ENCODE measurements at places on chromosomes 5 and 9. TPM values are rescaled to one million over a fixed set of nuclear protein-coding genes. Genes with fewer than 3 reads are reported as not detected.

LCN10 gene
- total RNA-seq: not detected

SPARC gene
- total RNA-seq: 247 TPM

DOLPP1 gene
- total RNA-seq: 24.4 TPM

TPRN gene
- total RNA-seq: 17.6 TPM

BTNL3 gene
- not detected for total RNA-seq

OR1Q1 gene
- total RNA-seq: not detected

PCDHB8 gene
- not detected for total RNA-seq

SLC4A9 gene
- not detected for total RNA-seq

CDH9 gene
- total RNA-seq: not detected

GRCh38 chr5:126339215-126339805 lies 83.9 kb upstream of the GRAMD2B start:
- DNase-seq: peak; percentile 80

DNA sequence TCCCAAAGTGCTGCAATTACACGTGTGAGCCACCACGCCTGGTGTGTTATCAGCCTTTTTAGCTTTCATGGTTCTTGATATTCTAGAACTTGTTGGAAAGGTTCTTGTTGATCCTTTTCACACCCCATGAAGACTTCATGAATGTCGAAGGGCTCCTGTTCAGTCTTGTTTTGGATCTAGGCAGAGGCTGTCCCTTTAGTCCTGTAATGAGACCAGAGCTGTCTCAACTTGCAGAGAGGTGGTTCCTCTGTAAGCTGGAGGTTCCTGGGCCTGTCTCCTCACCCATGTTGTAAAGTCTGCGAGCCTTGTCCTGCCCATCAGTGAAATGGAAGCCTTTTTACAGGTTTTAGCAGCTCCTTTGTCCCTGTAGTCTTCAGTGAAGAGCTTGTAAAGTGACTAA lies 38.2 kb downstream of the PRRC2B start:
- no peak for DNase-seq

DNA sequence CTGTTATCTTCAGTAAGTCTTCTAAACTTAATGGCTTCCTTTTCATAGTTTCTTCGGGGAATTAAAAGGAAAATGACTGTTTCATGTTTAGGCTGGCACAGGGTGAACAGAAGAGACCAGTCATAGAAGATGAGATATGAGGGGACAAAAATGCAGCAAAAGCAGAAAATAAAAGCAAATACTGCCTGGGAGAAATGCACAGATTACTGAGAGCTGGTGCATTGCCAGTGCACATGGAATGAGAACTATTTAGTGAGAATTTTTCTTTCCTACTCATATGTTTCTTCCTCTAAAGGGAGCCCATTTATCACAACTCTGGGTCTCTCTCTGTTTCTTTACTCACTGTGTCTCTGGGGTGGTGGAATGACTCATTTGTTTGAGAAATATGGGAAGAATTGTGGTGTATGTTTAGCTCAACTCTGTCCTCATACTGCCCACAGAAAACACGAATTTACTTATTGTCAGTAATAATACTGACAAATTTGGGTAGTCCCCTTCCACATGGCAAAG lies 25.9 kb upstream of the ANKRD55 start:
- DNase-seq: no peak

DNA sequence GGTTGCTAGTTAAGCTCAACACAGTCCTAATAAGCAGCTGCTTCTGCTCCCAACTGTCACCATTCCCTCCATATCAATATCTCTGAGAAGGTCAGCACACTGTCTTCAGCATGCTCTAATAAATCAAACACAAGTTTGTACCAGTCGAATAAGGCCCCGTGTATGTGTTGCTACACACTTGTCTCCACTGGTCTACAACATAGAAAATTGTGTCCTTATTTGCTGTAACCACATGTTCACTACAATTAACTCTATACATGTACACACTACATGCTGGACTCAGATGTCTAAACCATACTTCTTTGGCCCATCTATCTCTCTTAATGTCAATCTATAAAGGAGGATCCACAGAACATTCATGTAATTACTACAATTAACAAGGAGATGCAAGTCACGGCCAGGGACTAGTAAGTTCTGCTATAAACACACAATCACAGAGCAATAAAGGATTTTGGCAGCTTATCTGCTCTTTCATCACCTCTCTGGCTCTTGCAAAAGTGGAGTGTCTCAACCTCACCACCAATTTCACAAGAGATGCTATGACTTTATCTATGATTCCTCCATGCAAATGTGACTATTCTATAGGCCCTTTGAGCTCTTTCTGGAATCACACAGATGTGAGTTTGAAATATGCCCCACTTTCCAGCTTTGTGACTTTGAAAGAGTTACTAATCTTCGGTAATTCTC lies 143.9 kb downstream of the SEMA5A start:
- no peak for DNase-seq

GRCh38 chr9:84711936-84712335 lies 42.4 kb downstream of the NTRK2 start:
- DNase-seq: peak; percentile 92

GRCh38 chr9:109068764-109069163 lies 51.0 kb downstream of the TMEM245 start:
- no peak for DNase-seq

- DNase-seq: no peak
Observed at GRCh38 chr9:81462801-81463200, 226.5 kb downstream of the TLE1 start.

DNA sequence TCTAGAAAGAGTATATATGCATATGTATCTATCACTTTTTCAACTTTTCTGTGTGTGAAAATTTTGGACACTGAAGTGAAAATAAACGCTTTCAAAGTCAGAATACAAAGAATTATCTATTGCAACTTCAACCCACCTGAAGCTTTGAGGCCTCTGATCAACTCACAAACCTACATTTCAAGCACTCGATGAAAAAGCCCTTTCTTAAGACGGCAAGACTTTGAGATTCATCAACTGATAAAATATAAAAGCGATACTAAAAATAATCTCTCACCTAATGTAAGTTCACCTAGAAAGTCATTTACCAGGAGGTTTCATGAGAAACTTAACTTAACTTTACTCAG lies 1.2 kb downstream of the GOLPH3 start:
- DNase-seq: peak; percentile 60

- DNase-seq: no peak
Observed at GRCh38 chr5:181281077-181281983, 20.4 kb upstream of the TRIM52 start.

DNA sequence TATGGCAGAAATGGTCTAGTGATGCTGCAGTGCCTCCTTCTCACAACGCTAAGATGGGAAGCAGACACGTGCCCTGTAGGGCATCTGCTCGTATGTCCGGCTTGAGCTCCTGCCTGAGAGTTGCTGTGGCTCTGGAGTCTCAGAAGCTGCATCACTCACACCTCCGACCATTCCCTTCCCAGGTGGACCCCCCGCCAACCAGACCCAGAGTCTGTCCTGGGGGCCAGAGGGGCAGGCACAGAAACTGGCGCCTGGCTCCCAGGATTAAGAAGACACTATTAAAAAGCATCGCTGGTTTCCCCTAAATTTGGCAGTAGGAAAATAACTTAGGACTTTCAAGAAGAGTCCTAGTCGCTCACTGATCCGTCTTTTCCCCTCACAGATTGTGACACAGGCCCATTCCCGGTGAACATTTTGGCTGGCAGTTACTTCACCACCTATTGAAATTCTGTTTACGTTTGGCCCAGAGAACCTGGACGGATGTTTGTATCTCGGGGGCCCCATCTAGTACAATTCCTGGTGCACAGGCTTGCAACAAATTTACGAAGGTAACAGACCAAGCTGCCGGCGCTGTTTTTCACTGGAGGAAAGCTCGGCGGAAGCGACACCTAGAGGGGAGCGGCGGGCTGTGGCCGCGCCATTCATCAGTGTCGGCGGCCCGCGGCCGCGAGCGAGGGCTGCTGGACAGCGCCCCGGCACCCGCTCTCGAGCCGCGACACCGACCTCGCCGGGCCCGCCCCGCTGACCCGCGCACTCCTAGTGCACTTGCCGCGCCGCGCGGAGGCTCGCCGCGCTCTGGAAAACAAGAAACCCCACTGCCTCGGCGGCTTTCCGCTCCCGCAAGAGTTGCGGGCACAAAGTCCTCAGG lies 1.6 kb downstream of the FSTL4 start:
- peak; percentile 81 for DNase-seq

- DNase-seq: no peak
Observed at GRCh38 chr9:114936581-114936980, 6.2 kb upstream of the TNFSF8 start.

DNA sequence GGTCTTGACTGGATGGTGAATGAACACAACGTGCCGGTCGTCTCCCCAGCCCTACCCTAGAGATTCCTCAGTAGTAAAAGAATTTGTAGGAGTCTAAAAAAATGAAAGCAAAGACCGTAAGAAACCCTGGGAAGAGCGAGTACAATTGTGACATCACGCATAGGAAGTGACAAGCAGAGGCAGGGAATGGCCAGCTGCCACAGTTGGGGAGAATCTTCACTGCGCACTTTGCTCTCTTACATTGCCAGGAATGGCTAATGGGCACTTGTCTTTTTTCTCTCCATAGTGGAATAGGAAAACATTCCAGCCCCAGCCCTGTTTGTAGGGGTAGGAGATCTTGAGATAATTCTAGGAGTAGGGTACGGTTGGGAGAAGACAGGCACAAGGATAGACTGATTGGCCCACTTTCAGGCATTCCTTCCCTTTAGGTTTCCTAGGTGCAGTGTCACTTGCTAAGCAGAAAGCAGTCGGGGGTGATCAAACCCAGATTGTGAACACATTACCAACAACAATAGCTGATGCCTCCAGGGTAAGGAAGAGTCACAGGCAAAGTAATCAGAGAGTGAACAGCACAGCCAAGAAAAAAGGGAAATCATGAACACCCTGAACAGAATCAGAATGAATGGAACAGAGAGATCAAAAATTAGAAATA lies 302.7 kb downstream of the MAN2A1 start:
- no peak for DNase-seq

DNA sequence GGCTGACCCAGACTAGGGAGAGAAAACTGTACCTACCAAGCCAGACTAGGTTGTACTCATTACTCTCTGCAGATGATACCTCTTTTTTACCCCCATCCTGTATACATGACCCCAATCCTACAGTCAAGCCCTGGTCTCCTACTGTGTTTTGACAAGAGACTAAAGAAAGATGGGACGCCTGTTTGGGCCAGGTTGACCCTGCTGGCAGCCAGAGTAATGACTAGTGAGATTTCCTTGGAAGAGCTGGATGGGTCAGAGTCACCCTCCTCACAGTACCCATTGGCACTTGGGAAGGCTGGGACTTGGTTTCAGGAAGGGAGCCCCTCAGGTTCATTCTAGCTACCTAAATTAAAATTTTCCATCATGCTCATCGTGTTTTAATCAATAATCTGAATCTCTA lies 89.7 kb upstream of the NR4A3 start:
- no peak for DNase-seq

GRCh38 chr9:133702798-133703590 lies 35.2 kb downstream of the SARDH start:
- DNase-seq: no peak

GRCh38 chr5:64557911-64558310 lies 52.1 kb downstream of the RGS7BP start:
- peak; percentile 75 for DNase-seq

- no peak for DNase-seq
Observed at GRCh38 chr9:114883709-114884108, 46.7 kb downstream of the TNFSF8 start.

DNA sequence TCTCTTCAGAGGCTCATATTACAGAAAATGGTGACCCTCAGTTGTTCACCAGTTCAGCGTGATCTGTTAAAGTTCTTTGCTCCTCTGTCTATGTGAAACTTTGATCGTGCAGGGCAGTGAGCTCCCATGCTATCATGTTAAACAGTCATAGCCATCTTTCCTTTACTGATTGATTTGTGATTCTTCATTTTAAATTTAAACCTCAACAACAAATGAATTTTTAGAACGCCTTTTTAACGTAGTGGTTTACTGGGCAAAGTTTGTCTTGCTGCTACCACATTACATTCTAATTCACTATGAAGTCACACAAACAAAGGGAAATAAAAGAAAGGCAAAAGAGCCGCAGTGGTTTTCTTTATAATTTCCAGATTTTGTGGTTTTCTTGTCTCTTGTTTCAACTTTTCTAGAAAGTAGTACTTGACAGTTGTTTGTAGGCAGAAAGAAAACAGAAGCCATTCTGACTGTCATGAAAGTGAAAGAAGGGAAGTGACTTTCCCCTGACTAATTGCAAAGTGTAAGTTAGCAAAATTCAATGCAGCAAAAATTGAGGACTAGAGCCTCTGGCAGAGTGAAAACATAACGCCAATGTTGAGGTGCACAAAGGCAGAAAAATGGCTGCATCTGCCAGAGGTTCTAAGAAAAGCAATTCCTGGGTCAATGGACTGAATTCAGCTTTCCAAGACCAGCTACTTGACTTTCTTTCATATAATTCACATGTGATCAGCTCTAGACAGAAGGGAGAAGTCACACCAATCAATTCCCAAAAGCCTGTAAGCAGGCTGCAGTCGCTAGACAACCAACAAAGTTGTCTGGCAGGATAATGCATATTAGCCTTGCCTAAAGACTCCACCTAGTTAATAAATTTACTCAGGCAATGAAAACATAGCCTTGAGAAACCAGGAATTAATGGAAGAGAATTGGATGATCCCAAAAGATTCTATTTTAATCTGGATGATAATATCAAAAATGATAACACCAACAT lies 7.1 kb upstream of the IFNA6 start:
- no peak for DNase-seq

DNA sequence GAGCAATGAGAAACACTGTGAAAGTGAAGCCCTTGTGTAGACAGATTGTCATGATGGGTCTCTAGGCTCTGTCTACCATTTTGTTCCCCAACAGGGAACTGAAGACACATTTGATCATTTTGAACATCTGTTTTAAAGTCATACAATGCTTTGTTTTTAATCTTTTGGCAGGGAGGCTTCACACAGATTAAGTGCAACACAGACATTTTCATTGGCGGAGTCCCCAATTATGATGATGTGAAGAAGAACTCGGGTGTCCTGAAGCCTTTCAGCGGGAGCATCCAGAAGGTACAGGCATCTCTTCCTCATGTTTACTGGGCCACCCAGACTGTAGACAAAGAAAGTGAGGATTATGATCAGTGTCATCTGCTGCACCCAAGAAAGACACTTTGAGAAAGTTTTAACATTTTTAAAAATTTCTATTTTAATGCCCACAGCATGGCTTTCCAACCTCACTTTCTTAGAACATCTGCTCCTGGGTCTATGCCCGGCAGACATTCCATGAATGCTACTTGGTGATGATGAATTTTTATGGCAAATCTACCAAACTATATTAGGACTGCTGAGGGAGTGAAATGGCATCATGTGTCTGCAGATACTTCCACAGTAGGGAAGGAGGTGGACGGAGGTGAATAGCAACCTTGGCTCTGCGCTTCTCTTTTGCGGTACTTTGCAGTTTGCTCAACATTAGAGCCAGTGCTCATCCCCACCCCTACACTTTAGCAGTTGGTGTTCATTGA lies 121.3 kb downstream of the LIFR start:
- no peak for DNase-seq

- DNase-seq: no peak
Observed at GRCh38 chr9:69985971-69986370, 57.7 kb upstream of the MAMDC2 start.

- DNase-seq: peak; percentile 8
Observed at GRCh38 chr5:125526966-125527365, 780.5 kb upstream of the ZNF608 start.

GRCh38 chr5:159971038-159971437 lies 37.9 kb upstream of the TTC1 start:
- DNase-seq: no peak

Measured in G401 (cell line).